ENCODE measurements at places on chromosomes 3 and 15.

DNA sequence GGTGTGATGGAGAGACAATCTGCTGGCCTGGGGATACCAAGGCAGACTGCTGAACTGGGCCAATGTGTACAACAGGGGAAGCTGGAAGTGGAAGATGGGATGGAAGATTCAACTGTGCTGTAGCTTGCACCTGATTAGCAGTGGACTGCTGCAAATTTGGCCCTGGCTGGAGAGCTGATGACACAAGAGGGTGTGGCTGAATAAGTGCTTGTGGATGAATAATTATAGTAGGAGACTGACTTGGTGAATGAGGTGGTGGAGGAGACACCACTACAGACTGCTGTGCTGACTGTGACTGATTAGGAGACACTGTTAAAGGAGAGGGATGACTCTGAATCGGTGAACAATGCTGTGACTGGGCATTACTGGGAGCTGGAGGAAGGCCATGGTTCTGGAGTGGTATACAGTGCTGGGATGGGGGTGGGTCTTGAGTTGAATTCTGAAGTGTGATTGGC is 52.5 kb downstream of the PHC3 start:
- no peak for DNase-seq

DNA sequence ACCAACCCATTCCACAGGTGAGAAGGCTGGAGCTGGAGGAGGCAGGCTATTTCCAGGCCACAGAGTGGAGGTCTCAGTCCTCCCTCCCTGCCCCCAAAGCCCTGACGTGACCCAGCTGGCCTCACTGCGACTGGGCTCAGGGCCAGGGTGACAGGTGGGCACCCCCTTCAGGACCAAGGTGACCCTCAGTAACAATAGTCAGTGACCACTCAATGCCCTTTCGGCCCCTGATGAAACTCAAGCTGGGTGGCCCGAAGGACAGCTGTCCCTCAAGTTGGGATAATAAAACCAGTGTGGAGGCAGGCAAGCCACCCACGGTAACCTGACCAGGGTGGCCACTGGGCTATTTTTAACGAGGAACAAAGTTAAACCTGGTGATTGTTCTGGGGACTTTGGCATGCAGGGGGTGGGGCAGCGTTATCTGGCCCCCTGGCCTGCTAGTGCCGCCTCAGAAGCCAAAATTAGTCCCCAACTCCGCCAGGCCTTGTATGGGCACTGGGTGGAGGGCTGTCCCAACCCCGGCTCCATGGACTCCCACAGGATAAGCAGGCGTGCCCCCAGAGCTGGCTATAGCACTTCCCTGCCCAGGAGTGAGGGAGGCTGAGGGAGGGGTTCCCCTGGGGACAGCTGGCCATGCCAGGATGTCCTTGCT is 1.1 kb downstream of the TNNC1 start:
- no peak for DNase-seq

DNA sequence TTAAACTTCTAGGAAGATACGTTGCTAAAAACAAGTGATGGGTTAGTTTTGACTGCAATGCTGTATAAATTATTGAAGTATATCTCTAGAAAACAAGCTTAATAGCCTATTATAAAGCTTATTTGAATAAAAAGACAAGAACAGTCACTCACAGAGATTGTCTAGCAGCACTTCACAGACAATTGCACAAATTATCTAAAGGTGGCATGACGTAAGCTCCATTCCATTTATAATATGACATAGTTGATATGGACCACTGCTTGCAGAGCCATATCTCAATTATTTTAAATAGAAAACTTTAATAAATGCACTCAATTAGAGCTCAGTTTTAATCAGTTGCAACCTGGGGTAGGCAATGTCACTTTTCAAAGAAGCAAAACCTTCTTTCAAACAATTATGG is 319.9 kb upstream of the GBE1 start:
- no peak for DNase-seq

GRCh38 chr3:10550705-10551104 is 45.3 kb upstream of the ATP2B2 start:
- DNase-seq, result no peak

GRCh38 chr3:126394977-126395321 is 240 bp downstream of the CFAP100 start:
- no peak for DNase-seq

- no peak for DNase-seq
Measured at GRCh38 chr3:127608362-127608718, 10.1 kb downstream of the MCM2 start.

DNA sequence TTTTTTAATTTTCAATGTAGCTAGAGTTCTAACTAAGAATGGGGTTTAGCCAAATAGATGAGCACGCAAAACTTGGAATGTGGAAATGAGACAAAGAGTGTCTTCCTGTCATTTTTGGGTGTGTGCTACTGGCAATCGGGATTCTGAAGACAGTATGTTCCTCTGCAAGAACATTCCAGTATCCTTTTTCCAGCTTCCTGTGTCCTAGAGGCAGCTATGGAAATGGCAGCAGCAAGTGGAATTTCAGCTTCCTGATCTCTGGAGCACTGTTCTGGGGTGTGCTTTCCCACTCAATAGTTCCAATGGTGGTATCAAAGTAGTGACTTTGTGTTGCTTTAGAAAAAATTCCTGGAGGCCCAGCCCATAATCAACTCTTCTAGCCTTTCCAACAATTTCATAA is 642.9 kb upstream of the KCNMB2 start:
- no peak for DNase-seq

DNA sequence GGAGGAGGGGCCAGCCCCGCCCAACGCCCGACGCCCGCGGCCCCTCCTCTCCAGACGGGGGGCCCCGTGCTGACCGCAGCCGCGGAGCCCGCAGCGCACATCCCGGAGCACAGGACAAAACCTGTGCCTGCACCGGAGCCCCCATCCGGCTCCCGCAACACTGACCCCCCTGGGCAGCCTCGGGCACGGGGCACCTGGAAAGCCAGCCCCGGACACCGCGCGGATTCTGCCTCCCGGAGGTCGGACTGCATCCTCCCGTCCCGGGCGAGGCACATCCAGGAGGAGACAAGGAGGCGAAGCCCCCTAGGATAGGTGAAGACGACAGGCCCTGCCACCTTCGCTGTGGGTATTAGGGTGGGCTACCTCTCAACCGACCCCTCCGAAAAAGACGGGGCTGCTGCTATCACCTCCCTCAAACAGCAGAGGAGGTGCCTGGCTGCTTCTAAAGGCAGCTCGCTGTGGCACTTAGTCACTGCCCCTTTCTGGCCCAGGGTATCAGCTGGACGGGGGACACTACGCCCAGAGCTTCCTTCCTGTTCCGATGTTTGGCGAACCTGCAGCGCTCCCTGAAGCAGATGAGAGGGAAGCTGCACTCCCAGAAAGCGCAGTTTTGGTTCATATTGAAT is 10.6 kb downstream of the XXYLT1 start:
- no peak for DNase-seq

Measured in activated T-cell treated with anti-CD3 and anti-CD28 coated beads for 1 hour (primary cell).